Smooth muscle cell of the coronary artery (primary cell): ENCODE measurements at places on chromosomes 12 and 14. TPM values are rescaled to one million over a fixed set of nuclear protein-coding genes. Genes with fewer than 3 reads are reported as not detected.

Gene SERPINA10
- not detected in 2 replicates for total RNA-seq

Gene CAPZA3
- total RNA-seq = not detected in 2 replicates

Gene TMEM132C
- total RNA-seq = not detected in 2 replicates

Gene CPNE6
- not detected in 2 replicates for total RNA-seq

Gene GPR162
- 1.3 and 4.3 TPM in 2 replicates for total RNA-seq

Gene SYNDIG1L
- total RNA-seq = not detected in 2 replicates

Gene ANAPC5
- total RNA-seq = 99.1 and 150 TPM in 2 replicates

Gene RNF212B
- not detected in 2 replicates for total RNA-seq

Gene MGAT2
- total RNA-seq = 30.1 and 73.6 TPM in 2 replicates

Gene PTPN21
- 6.8 and 8.0 TPM in 2 replicates for total RNA-seq

Gene LAG3
- 0.15 TPM in 1 of 2 replicates, not detected in the other for total RNA-seq

Gene BLOC1S1
- 82.0 and 115 TPM in 2 replicates for total RNA-seq

Gene PROX2
- total RNA-seq = not detected in 2 replicates

Gene TRHDE
- 0.38 TPM in 1 of 2 replicates, not detected in the other for total RNA-seq

Gene NPAS3
- total RNA-seq = 0.08 and 1.1 TPM in 2 replicates

Gene OR4E2
- not detected in 2 replicates for total RNA-seq

Gene USP44
- 0.38 and 0.82 TPM in 2 replicates for total RNA-seq

Gene RNFT2
- 0.35 and 4.2 TPM in 2 replicates for total RNA-seq

Gene RDH5
- 3.8 and 65.1 TPM in 2 replicates for total RNA-seq

Gene NKX2-1
- total RNA-seq = not detected in 2 replicates

Gene AMN
- total RNA-seq = 0.23 TPM in 1 of 2 replicates, not detected in the other

Gene KRT2
- total RNA-seq = not detected in 2 replicates

Gene CMA1
- not detected in 2 replicates for total RNA-seq

Gene RBM19
- 12.3 and 15.3 TPM in 2 replicates for total RNA-seq

Gene PRPF40B
- total RNA-seq = 11.9 and 17.6 TPM in 2 replicates

Gene FLVCR2
- 0.08 and 2.1 TPM in 2 replicates for total RNA-seq

Gene RD3L
- total RNA-seq = not detected in 2 replicates

Gene BIN2
- not detected in 2 replicates for total RNA-seq

Gene SPTB
- total RNA-seq = 0.15 TPM in 1 of 2 replicates, not detected in the other

Gene PRICKLE1
- total RNA-seq = 11.5 and 12.0 TPM in 2 replicates

Gene TAS2R30
- 2.0 and 3.0 TPM in 2 replicates for total RNA-seq
